Brain (organoid and tissue), 16 donors: ENCODE measurements at places on chromosomes 3 and 15. TPM values are rescaled to one million over a fixed set of nuclear protein-coding genes. Genes with fewer than 3 reads are reported as not detected.

DNA sequence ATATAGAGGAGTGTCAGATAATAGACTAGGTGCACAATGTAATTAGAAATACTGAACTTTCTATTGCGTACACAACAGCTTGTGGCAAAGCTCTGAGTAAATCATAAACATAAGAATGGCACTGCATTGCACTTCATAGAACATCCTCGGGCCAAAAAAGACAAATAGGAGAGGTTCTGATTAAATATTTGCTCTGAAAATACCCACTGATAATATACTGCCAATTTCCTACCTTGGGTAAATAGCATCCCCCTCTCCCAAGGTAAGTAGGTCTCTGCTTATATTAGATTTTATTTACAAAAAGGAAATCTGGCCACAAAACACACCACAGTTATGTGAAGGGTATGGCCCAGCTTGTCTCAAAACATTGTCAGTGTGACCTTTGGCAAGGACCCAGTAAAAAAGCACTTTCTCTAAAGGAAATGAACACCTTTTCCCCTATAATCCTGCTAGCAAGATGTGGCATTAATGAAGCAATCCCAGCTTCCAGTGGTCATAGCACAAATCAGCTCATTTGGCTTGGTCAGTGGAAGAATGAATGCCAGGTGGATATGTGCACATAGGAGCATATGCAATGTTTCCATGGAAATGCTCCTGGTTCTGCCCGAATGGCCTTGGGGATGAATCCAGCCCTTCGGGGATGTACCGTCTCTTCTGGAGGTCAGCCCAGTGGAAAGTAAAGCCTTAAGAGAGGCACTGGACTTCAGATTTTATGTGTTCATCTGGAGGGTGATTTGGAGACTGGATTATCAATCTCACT, 315.9 kb downstream of the LSAMP start:
- no peak for DNase-seq

The EOGT gene
- 1.6 TPM for polyA plus RNA-seq

- DNase-seq = peak; percentile 42
These were observed 47.6 kb downstream of the SHOX2 start for GRCh38 chr3:158058495-158059130.

The SECISBP2L gene
- polyA plus RNA-seq = 19.1 TPM
